Stimulated activated naive CD4-positive, alpha-beta T cell treated with Interleukin-2 at 50 U/mL for 16 hours (primary cell): ENCODE measurements at places on chromosomes 2 and 18.

GRCh38 chr18:37280701-37281393 is 284.8 kb downstream of the CELF4 start:
- DNase-seq, result no peak

DNA sequence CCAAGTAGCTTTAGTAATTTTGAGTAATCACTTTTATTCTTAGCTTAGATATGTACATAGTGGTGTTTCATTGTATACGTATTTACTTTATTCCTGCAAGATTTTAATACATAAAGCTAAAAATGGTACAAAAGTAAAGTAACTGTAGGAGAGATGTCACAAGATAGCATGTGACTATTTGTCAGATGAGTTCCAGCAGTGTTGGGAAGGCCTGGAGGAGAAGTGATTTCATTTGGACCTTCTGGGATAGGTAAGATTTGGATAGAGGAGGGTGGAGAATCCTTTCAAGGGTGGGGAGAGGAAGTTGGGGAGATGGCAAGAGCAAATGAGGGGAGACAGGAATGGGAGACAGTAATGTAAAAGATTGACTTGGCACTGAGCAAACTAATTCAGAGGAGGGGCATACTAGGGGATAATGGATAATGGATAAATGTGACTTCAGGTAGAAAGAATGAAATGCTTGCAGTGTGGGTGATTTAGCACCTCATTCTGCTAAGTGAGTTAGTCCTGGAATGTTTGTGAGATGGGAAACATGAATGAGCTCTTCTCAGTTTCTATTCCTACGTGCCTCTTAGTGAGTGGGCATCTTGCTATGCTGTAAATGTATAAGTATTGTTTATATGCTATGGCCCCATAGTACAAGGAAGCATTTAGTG is 10.5 kb downstream of the WDR43 start:
- DNase-seq, result no peak

- DNase-seq, result no peak
Measured at GRCh38 chr2:238776003-238776760, 71.7 kb upstream of the TWIST2 start.

GRCh38 chr2:86038291-86039081 is 67.2 kb downstream of the POLR1A start:
- DNase-seq, result peak; percentile 61

- no peak for DNase-seq
Measured at GRCh38 chr2:100817388-100817985, 2.5 kb upstream of the NPAS2 start.

- DNase-seq, result no peak
Measured at GRCh38 chr2:101111262-101111838, 39.8 kb downstream of the TBC1D8 start.

GRCh38 chr2:190490502-190490901 is 44.0 kb downstream of the NEMP2 start:
- DNase-seq, result no peak

DNA sequence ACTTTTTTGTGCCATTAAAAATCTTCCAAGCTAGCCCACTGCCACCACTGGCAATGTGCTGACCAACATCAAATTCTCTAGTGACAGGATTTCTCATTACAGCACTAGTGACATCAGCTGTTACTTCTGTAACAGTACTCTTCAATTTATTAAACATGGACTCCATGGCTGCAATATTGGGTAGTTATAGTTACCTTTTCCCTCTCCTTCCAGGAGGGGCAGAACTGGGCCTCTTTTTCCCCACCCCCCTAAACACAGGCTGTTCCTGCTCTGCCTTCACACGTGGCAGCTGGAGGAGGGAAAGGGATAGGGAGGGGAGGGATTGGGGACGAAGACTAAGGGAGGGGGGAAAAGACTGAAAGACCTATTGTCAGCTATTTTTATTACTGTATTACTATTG is 38.1 kb downstream of the TRAK2 start:
- no peak for DNase-seq

- no peak for DNase-seq
Measured at GRCh38 chr2:140247451-140248195, 1467.4 kb upstream of the NXPH2 start.

- no peak for DNase-seq
Measured at GRCh38 chr2:23239374-23239773, 145.6 kb upstream of the KLHL29 start.

- DNase-seq, result peak; percentile 44
Measured at GRCh38 chr2:190879474-190880377, 895 bp upstream of the GLS start.

DNA sequence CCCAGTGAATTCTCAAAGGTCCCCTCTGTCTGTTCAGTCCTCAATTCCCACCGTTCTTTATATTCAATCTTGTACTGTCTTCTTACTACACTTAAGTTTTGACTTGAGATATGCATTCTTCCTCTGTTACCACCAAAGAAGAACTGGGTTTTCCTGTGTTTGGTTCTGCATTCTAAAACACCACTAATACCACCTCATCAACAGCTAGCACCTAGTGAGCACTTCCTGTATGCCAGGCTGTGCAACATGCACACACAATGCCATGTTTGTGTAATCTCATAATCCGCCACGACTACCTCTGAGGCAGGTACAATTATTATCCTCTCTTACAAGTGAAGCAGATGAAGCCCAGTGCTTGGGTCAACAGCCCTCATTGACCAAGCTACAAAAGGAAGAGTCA is 11.8 kb upstream of the CTAGE1 start:
- no peak for DNase-seq
